ENCODE measurements at places on chromosomes 2 and 18.

DNA sequence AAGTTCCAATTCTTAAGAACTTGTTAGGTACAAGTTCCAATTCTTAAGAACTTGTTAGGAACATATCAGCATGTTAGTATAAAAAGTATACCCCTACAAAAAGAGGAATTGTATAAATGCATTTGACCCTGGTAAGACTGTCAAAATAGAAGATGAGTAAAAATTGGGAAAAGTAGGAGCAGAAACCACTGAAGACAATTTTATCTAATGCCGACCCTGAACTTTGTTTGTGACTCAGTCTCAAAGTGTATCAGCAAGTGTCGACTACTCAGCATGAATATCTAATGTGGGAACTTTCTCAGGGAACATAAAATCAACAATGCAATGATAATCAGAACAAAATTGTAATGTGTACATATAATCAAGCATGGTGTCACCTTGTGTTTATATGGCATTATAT, 583 bp upstream of the CD226 start:
- DNase-seq, result no peak

- no peak for DNase-seq
These were observed 34.9 kb downstream of the LRRTM4 start for GRCh38 chr2:77487074-77487803.

DNA sequence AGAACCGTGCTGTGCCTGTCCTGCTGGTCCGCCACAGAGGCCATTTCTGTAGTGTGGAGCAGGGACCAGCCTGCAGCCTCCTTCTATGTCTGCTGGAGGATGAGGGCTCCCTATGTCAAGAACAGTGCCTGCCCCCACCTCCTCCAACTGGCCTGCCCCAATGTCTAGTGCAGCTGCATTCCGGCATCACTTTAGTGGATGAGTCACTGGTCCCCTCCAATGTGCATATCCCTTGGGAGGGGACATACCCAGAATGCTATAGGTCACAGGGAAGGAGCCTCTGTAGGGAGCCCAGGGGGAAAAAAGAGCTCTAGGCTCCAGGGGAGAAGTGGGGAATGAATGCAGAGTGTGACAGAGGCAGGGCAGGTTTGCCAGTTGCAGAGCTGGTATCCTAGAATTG, 219.6 kb downstream of the CELF4 start:
- no peak for DNase-seq

DNA sequence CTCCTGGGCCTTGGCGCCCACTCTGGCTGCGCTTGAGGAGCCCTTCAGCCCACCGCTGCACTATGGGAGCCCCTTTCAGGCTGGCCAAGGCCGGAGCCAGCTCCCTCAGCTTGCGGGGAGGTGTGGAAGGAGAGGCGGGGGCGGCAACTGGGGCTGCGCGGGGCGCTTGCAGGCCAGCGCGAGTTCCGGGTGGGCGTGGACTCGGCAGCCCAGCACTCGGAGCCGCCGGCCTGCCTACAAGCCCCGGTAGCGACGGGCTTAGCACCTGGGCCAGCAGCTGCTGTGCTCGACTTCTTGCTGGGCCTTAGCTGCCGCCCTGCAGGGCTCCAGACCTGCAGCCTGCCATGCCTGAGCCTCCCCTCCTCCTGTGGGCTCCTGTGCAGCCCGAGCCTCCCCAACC, 141.5 kb upstream of the SLC39A10 start:
- DNase-seq, result no peak

DNA sequence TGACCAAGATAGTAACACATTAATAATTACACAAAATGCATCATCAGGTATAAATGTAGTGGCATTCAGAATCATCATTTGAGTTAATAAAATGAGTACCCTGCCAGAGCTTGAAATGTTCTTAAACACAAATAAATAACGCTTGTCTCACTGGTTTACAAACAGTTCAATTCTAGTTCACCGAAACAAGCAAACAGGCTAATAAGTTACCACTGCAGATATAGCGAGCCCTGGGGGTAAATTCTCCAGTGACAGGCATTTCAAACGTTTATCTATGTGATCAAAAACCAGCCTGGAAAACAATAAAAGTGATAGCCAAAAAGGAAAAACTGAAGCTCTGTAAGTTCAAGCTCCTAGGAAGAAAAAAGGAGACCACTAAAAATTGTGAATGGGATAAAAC, 152.6 kb downstream of the THADA start:
- no peak for DNase-seq

GRCh38 chr18:36786686-36787085, 42.1 kb downstream of the TPGS2 start:
- no peak for DNase-seq

GRCh38 chr2:15582710-15583357, 8.8 kb upstream of the DDX1 start:
- DNase-seq, result no peak

- DNase-seq, result no peak
These were observed 40.0 kb upstream of the STPG4 start for GRCh38 chr2:47195148-47195547.

DNA sequence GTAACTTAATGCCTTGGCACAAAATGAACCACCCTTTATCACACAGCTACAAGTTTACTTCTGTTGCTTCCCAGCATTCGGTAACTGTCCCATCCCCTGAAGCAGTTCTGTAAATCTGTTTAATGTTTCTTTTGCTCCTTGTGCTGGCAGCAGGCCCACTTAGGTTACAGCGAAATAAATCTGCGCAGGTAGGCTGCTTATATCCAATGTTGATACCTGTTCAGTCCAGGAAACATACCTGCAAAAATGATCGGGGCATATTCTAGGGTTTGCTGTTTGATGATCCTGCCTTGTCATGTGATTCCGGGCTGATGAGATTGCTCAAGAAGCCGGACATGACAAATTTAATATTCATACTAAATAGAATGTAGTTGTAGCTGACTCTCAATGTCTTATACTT, 23.3 kb downstream of the PELI1 start:
- no peak for DNase-seq

DNA sequence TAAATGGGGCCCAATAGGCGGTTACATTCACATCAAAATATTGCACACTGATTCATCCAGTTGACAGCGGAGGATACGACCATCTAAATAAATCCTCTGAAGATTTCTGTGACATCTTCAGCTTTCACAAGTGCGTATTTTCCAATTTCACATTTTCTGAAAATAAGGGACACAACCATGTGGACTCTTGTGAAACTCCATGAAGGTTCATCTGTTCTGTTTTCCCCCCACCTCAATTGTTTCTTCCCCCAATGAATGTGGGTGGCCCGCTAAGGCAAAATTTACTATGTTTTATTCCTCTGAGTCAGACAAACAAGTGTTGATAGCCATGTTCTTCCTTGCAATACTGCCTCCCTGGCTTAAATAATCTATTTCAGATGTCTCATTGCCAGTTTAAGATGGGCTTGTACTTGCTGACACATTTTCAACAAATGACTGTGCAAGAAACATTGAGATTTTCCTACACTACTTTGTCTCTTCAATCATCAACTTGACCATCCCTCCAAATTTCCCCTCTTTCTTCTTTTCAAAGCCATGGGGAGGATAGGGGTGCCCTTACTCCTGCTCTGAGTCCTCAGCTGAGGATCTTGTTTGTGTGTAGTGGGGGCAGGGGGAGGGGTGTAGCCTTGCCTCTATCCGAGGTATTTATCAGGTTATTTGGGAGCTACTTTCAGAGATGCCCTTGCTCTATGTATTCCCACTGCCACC, 78.2 kb downstream of the BCL11A start:
- no peak for DNase-seq

- DNase-seq, result no peak
These were observed 534.9 kb downstream of the SLC4A3 start for GRCh38 chr2:220162320-220162719.

- no peak for DNase-seq
These were observed 17.6 kb downstream of the ADAM17 start for GRCh38 chr2:9538000-9538507.

GRCh38 chr2:3292416-3292815, 85.2 kb downstream of the EIPR1 start:
- DNase-seq, result no peak

DNA sequence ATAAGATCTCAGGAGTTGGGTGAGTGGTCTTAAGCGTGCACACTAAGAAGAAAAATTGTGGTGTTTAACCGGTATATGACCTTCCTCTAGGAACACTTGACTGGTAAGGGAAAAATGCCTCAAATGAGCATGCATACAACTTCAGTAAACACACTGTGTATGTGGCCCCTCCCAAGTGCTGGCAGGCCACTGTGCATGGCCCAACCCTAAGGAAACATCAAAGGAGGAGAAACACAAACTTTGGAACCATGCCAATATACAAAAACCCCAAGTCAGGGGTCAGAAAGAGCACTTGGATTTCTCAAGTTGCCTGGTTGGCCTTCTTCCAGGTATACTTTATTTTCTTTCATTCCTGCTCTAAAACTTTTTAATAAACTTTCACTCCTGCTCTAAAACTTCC, 308.9 kb upstream of the LRRTM4 start:
- DNase-seq, result no peak

GRCh38 chr2:177073611-177074010, 139.0 kb upstream of the HNRNPA3 start:
- no peak for DNase-seq

DNA sequence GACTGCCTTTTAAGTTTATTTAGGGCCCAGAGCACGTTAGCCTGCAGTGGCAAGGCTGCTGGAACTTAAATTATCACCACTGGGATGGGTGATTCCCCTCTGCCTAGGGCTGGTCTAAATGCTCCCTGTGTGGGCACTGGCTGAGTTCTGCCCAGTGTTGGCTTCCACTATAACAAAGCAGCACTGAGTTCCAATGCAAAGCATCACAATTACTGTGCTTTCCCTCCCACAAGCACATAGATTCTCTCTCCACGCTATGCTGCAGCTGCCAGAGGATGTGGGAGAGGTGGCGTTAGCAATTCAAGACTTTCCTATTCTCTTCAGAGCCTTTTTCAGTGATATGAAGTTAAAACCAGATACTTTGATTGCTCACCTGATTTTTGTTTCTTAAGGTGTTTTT, 328.9 kb upstream of the DDX18 start:
- DNase-seq, result no peak

- DNase-seq, result no peak
These were observed 326.0 kb downstream of the TGIF1 start for GRCh38 chr18:3775996-3776395.

DNA sequence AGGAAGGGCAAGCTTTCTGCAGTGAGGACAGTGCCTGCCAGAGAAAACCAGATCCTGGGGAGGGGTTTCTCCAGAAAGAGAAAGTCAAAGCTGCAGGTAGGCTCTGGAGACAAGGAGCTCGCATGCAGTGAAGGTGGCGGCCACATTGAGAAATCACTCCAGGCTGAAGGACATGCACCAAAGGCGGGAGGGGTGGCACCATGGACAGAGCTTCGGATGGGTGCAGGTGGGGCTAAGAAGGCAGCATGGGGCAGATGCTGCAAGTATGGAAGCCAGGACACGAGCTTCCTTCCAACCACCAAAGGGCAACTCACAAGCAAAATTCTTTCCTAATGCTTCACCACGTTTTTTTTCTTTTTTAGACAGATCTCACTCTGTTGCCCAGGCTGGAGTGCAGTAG, 104.4 kb upstream of the SLC35G4 start:
- DNase-seq, result no peak

DNA sequence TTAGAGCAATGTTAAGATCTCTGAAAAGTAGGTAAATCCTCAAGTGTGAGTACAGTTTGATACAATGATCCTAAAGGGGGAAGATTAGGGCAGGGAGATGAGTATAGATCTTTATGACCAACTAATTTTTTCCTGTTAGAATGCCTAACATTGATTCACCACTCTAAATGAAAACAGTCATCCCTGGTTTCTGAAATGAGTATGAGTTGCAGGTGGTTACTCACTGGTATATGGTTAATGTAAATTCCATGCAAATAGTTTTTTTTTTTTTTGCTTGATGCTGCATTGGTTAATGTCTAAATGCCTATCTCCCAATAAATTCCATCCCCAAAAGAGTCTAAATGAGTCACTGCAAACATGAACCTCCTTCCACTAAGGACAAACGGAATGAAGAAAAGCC, 55.0 kb upstream of the SERPINB2 start:
- no peak for DNase-seq

- DNase-seq, result no peak
These were observed 58.6 kb upstream of the DOCK10 start for GRCh38 chr2:225100856-225101294.
